Endothelial cell of umbilical vein (primary cell): ENCODE measurements at places on chromosomes 12 and 14. TPM values are rescaled to one million over a fixed set of nuclear protein-coding genes. Genes with fewer than 3 reads are reported as not detected.

- no peak overlapping the region for H3K27ac ChIP-seq
- no peaks in the 10 kb centered on the region for H3K36me3 ChIP-seq
- H3K4me3 ChIP-seq = no peak overlapping the region
- H3K4me1 ChIP-seq = no peaks in the 10 kb centered on the region
- no peak for DNase-seq
These were observed 35.5 kb upstream of the OSBPL8 start for GRCh38 chr12:76595056-76595455.

Gene MYF6
- total RNA-seq = not detected in 2 replicates

GRCh38 chr12:92718483-92718990 is 15.7 kb downstream of the PLEKHG7 start:
- H3K27ac ChIP-seq = no peak overlapping the region
- H3K36me3 ChIP-seq = no peaks in the 10 kb centered on the region
- H3K4me3 ChIP-seq = no peak overlapping the region

Gene CYP46A1
- 0.14 and 0.24 TPM in 2 replicates for total RNA-seq

Gene GDF3
- total RNA-seq = 4.1 and 5.0 TPM in 2 replicates

DNA sequence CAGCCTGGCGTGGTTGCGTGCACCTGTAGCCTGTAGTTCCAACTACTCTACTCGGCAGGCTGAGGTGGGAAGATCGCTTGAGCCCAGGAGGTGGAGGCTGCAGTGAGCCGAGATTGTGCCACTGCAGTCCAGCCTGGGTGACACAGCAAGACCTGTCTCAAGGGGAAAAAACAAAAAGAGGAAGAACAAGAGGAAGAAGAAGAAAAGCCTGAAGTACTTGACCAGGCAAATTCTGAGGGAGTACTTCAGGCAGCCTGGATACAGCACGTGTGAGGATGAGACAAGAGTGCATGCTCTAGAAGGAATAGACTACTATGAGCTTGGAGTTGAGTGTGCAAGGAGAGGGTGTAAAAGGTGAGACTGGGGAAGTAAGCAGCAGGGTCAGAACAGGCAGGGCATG is 1.8 kb downstream of the GDF3 start:
- H3K36me3 ChIP-seq = no peaks in the 10 kb centered on the region
- no peak overlapping the region for H3K4me3 ChIP-seq
- no peaks in the 10 kb centered on the region for H3K27me3 ChIP-seq
- H3K27ac ChIP-seq = no peak overlapping the region
